NCI-H524 (cell line): ENCODE measurements at places on chromosomes 6 and 20.

DNA sequence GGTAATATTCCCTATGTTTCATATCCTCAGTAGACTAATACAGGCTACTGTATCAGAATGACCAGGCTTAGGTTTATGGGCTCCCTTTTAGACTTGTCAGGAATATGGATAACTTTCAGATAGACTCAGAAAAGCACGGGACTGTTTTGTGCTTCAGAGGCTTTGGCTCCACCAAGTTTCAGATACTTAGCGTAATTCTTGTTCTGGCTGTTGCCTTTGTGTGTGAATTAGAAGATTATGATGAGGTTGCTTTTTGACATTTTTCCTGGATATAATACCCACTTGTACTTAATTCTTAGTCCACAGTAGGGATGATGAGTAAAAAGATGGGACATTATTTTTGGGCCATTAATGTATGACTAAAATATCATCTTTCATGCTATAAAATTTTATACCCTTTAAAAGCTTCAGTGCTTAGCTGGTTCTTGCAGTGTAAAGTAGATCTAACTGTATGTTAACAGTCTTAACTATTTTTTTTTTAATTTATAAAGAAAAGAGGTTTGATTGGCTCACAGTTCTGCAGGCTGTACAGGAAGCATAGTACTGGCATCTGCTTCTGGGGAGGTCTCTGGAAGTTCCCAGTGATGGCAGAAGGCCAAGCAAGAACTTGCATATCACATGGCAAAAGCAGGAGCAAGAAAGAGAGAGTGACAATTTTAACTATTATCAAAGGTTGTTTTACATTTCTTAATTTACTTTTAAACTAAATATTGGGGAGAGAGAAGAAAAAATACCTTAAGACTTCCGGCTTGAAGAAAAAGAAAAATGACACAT lies 120.7 kb downstream of the ZFAND3 start:
- DNase-seq: no peak

DNA sequence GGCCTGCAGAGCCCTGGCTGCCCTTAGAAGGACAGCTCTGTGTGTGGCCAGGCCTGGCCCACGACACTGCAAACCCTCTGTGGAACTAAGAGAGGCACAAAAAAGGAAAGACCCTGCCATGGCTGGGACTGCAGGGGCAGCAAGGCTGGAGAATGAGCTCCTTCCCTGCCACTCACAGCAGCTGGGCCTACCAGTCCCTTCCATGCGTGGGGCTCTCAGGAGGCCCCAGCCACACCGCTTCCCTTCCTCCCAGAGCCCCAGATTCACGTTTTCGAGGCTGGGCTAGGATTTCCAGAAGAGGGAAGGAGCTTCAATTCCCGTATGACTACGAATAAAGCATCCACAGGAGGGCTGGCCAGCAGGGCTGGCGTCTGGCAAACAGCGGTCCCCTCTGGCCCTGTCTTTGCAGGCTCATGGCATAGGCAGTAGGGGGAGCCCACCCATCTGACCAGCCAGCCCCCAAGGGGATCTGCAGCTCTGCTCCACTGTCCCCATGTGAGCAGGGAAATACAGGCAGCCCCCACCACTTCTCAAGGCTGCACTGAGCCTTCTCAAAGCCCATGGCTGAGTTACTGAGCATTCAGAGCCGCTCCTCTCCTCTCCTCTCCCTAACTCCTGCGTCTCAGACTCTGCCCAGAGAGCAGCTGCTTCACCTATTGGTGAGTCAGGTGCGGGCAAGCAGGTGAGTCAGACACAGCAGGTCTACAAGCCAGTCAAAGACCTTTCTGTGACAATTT lies 53.1 kb downstream of the NINL start:
- DNase-seq: peak; percentile 13

DNA sequence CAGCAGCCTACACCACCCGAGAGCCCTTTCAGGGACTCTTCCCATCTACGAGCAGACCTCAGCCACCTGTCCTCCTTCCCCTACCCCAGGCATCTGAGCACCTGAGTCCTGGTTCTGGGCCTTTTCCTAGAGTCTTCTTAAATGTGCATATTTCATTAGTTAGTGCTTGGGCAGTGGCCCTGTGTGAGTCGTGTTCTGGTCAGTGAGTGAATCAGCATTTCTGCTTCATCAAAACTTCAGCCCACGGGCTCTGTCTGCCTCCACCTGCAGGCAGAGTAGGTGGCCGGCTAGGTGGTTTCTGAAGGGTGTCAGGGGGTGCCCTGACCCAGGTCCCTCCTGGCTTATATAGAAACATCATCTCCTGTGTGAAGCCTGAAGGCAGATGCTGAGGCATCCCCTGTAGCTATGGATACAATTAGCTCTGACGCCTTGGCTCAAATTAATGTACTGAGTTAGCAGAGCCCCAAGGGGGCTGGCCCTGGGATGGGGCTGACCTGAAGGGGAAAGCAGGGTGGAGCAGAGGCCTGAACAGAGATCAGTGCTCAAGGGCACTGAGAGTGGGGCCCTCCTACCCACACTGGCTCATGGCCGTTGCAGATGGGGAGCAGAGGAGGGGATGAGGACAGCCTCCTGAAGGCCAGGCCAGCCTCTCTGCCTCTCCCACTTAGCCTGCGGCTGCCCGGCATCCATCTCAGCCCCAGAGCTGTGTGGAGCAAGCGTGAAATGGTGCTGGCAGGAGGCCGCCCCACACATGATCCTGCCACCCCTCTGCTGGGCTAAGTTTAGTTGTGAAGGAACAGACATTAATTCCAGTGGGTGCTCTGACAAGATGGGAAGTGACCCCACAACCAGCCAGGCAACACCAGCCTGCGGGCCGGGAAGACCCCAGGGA lies 13.6 kb downstream of the IP6K3 start:
- DNase-seq: no peak

DNA sequence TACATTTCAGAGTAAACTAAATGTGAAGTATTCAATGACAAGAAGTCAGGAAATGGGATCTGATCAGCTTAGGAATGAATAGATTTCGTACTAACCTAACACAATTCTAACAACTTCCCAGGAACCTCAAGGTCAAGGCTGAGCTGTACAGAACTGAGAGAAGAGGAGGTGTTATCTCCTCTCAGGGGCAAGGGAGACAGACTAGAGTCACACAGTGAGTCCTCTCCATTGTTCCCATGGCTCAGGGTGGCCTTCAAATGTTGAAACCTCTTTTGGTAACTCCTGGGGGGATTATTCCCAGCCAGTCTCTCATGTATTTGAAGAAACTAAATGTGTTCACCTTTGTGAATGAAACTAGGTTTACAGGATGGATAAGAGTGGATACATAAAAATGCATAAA lies 27.7 kb downstream of the ELOVL2 start:
- DNase-seq: no peak

DNA sequence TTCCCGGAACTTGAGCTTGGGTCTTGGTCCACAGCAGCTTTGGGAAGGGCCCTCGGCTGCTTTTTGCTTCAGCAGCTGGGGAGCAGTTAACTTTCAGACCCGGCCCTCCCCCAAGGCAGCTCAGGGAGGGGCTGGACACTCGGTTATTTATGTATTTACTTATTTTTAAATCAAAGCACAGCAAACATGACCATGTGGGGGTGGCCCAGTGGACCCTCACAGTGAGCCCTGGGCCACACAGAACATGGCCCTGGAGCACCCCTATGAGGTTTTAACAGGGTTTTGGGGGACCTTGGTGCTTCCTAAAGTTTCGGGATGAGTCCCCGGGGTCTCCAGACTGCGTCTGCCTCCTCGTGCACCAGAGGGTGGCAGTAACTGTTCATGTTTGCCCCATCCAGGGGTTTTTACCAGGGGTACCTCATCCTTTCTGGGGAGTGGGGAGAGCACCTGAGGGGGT lies 26.6 kb upstream of the NPBWR2 start:
- peak; percentile 57 for DNase-seq

- no peak for DNase-seq
Measured at GRCh38 chr20:58611236-58612030, 39.6 kb upstream of the STX16 start.

- DNase-seq: no peak
Measured at GRCh38 chr6:159693894-159694545, 979 bp upstream of the SOD2 start.

DNA sequence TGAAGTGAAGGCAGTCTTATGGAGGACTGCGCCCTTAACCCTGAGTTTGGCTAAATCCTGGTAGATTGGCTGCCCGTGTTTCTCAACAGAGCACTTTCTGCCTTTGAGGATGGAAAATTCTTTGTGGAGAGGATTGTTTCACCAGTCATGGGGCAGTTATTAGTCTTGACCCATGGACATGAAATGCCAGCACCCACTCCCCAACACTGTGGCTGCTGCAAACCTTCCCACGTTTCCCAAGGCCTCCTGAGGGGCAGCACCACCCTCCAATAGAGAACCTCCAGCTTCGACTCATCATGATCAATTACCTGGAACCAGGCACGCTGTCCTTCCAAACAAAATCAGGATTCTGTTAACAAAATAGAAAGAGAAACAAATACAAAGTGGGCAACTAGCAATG lies 117.8 kb downstream of the PXDC1 start:
- DNase-seq: no peak

DNA sequence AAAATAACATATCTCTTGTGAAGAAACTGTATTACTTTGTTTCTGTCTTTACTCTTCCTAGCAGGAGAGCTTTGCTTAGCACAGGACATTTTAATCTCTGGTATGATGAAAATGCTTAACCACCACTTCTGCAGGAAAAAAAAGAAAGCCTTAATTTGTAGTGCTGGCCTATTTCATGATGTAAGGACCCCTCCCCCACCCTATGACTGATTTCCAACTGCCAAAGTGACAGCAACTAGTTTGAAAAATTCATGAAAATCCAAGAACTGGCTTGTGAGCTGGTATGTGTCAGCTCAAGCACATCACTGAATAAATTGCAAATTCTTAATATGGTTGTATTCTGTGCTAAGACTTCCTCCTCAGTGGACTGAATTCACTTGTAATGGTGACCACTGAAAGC lies 125.3 kb downstream of the REV3L start:
- DNase-seq: no peak

DNA sequence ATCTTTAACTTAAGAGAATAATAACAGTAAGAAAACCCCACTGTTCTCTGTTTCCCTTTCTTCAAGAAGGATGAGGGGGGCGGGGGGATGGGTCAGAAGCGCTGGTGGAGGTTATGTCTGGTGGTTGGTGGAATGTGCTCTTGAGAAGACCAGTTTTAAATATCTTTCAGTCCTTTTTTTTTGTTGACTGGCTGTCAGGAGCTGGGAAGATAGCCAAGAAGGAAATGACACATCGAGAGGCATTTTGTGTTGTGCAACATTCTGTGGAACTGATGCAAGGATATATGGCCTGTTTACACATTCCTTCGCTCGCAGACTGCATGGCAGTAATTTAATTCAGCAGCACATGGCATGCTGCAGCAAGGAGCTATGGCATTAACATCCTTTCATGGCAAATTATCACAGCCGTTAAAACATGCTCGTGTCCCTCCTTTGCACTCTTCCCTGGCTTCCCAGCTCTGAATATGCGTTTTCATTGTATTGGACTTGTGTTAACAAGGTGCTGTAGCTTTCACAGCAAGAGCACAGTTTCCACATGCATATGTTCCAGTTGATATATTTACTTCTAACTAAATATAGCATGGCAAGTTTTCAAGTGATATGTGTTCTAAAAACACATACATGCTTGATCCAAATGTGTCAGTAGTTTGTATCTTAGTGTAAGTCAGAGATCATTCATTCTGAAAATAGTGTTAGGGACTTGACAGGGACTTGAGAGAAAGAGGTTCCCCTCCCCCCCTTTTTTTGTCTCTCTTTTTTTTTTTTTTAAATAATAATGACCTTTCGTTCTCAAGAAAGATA lies 68.2 kb upstream of the SUPT3H start:
- no peak for DNase-seq

- peak; percentile 67 for DNase-seq
Measured at GRCh38 chr20:49888212-49889000, 26.9 kb downstream of the SPATA2 start.

- peak; percentile 78 for DNase-seq
Measured at GRCh38 chr20:37534401-37535157, 6.9 kb upstream of the BLCAP start.

- no peak for DNase-seq
Measured at GRCh38 chr6:28215425-28215824, 9.7 kb upstream of the ZSCAN9 start.

- DNase-seq: no peak
Measured at GRCh38 chr6:55518529-55519060, 60.4 kb downstream of the HMGCLL1 start.

- no peak for DNase-seq
Measured at GRCh38 chr6:158608221-158608620, 36.3 kb downstream of the DYNLT1 start.

GRCh38 chr6:68911334-68911733 lies 276.3 kb downstream of the ADGRB3 start:
- DNase-seq: no peak

DNA sequence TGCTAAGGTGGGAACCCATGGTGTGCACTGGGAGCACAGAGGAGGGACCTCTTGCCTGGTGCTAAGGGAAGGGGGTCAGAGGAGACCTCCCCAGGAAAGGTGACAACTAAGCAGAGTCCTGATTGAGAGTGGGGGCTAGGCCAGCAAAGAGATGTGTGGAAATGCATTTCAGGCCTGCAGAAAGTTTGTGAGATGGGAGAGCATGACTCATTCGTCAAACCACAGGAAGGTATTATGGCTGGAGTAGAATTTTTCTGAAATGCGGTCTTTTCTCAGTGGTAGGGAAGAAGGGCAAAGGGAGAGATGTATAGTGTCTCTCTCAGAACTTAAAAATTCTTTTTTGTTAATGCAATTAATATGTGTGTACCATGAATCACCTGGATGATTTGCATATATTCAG lies 23.6 kb upstream of the EDN1 start:
- no peak for DNase-seq

GRCh38 chr6:136526196-136526930 lies 23.9 kb downstream of the MAP7 start:
- DNase-seq: peak; percentile 77

GRCh38 chr6:149049230-149049629 lies 268.3 kb upstream of the TAB2 start:
- no peak for DNase-seq

GRCh38 chr6:28104392-28105244 lies 19.8 kb upstream of the ZSCAN16 start:
- DNase-seq: peak; percentile 77

DNA sequence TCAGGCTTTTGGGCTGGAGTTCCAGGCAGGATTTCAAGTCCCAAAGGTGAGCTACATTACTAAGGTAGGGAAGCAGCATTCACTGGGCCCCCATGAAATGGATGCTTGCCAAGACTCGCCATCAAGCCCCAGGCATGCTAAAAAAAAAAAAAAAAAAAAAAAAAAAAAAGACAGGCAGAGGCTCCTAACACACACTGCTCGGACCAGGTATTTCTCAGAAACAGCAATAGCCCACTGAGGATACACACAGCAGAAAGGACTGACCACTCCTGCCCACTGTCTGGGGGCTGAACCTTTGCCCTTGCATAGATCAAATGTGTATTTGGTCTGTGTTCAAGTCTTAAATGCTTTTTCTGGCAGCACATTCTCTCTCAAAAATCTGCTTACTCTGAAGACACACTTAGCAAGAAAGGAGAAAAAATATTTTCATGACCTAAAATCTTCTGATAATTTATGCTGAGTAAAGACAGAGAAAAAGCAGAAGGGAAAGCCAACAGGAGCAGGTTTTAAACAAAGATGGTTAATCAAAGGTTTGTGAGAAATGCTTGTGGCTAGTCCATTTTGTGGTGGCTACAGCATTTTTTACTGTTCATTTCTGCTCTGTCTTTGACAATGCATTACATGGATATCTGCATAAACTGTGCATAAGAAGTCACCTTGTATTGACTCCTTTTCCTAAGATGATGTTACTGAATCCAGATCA lies 37.9 kb upstream of the BEND6 start:
- DNase-seq: no peak

- peak; percentile 76 for DNase-seq
Measured at GRCh38 chr6:72622094-72622940, 453 bp downstream of the KCNQ5 start.
